ENCODE measurements at places on chromosomes 12 and 14.
A peak's percentile ranks its signal among the peaks of the same experiment; 100 is the strongest.

DNA sequence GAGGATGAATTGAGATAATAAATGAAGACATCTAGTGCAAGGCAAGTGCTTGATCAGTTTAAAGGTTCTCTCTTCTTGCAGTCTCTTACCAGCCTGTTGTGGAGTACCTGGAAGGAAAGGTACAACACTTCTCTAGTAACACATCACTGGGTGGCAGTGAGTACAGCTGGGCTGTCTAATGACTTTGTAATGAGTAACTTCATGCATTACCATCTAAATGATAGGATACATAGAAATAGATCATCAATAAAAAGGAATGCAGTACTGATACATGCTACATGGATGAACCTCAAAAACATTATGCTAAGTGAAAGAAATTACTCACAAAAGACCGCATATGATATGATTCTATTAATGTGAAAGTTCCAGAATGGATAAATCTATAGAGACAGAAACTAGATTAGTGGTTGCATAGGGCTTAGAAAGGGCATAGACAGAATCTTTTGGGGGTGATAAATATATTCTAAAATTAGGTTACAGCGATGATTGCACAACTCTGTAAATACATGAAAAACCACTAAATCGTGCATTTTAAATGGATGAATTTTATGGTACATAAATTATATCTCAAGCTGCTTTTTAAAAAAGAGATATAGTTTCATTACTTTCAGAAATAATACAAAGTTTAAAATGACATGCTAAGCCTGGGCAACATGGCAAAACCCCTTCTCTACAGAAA, 224.4 kb downstream of the CHST11 start:
- no peak for DNase-seq

DNA sequence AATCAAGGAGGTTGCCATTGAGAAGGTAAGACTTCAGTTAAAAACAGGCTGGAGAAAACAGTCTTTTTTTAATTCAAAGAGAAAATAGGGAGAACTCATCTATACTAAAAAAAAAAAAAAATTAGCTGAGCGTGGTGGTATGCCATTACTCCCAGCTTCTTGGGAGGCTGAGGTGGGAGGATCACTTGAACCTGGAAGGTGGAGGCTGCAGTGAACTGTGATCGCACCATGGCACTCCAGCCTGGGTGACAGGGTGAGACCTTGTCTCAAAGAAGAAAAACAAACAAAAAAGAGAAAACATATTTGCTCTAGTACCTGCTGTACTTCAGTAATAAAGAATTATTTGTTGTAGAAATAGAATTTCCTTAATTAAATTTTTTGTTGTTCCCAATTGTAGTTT, 68.6 kb downstream of the DNAH10 start:
- DNase-seq, result no peak

DNA sequence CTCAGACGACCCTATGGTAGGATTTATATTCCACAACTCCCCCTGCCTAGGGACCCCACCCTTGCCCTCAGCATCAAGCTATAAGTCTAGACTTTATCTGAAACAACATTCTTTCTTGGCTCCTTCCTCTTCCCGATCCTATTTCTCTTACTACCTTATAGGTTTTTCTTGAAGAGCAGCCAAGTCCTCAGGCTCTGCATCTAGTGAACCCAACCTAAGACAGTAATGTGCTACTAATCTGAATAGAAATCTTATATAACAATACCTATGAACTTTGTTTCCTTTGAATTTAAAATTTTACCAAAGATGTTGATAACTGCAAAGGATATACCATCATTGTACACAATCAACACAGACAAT, 96.7 kb upstream of the BMP4 start:
- DNase-seq, result no peak

DNA sequence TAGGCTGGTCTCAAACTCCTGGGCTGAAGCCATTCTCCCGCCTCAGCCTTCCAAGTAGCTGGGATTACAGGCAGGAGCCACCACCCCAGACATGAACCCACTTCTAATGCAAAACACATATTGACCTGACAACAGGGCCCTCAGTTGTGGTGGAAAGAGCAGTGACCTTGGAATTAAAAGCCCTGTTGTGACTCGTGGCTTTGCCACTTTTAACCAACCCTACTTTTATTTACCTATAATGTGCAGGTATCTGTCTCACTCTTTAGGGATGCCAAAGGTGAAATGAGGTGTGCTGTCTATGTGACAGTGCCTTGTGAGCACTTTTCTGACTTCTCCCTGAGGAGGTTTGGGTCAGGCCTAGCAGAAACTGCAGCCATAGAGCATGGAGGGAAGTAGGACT, 132.8 kb upstream of the DNM1L start:
- no peak for DNase-seq

GRCh38 chr12:130179621-130180020, 17.4 kb downstream of the FZD10 start:
- no peak for DNase-seq

DNA sequence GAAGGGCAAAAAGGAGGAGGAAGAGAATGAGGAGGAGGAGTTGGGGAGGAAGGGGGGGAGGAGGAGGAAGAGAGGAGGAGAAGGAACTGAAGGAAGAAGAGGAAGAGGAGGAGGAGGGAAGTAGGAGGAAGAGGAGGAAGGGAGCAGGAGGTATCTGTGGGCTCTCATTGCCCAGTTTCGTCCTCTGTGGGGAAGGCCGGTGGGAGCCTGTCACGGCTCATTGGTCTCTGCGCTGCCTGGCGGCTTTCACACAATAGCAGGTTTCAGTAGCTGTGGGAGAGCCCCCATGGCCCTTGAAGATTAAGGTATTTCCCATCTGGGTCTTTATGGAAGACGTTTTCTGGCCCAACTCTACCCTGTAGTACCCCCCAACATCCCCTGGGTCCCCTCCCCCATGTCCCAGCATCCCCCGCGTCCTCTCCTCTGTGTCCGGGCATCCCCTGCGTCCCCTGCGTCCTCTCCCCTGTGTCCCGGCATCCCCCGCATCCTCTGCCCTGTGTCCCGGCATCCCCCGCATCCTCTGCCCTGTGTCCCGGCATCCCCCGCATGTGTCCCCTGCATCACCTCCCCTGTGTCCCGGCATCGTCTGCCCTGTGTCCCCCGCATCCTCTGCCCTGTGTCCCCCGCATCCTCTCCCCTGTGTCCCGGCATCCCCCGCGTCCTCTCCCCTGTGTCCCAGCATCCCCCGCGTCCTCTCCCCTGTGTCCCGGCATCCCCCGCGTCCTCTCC, 278.2 kb upstream of the SFSWAP start:
- DNase-seq, result peak; percentile 19

GRCh38 chr12:52204931-52205505, 13.2 kb upstream of the KRT80 start:
- no peak for DNase-seq

DNA sequence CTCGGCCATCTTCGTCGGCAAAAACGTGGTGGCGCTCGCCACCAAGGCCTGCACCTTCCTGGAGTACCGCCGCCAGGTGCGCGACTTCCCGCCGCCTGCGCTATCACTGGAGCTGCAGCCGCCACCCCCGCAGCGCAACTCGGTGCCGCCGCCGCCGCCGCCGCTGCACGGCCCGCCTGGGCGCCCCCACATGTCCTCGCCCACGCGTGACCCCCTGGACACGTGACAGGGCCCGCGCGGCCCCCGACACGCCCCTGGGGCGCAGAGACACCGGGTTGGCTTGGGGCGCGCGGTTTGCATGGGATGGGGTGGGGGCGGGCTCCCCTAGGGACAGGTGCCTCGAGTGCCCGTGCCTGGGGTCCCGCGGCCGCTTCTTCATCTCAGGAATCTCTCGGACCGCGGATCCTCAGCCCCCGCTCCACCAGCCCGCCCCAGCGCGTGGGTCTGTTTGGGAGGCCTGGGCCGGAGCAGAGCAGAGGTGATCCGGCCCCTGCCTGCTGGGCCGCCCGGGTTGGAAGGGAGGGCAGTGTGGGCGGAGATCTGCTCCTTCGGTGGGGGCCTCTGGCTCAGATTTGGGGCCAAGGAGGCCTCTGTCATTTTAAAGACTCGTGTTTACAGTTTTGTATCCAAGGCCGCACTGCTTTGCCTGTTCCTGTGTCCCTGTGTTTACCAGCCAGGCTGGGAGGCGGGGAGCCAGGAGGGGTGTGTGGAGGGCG, 3.3 kb downstream of the TMEM121 start:
- peak; percentile 45 for DNase-seq

GRCh38 chr14:103858063-103858781, 10.8 kb upstream of the PPP1R13B start:
- DNase-seq, result no peak

DNA sequence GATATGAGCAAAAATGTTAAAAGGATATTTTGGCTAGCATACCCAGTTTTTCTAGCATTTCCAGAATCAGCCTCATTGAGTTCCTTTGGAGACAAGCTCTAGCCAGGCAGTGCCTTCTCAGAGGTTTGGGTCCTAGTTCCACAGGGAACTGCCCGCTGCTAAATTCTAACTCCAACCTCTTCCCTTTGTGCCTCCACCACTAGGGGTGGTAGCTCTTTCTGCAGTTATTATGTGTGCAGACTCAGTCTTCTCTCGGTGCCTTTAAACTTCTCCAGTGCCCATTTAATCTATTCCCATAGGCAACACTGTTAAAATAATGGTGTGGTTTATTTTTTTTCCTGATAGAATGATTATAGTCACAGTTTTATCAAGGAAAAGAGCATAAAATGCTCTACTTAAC, 21.5 kb upstream of the SLC25A3 start:
- DNase-seq, result no peak

GRCh38 chr12:3342051-3342450, 149.0 kb upstream of the PRMT8 start:
- no peak for DNase-seq

- no peak for DNase-seq
Measured at GRCh38 chr12:48854488-48854887, 2.5 kb upstream of the DDX23 start.

DNA sequence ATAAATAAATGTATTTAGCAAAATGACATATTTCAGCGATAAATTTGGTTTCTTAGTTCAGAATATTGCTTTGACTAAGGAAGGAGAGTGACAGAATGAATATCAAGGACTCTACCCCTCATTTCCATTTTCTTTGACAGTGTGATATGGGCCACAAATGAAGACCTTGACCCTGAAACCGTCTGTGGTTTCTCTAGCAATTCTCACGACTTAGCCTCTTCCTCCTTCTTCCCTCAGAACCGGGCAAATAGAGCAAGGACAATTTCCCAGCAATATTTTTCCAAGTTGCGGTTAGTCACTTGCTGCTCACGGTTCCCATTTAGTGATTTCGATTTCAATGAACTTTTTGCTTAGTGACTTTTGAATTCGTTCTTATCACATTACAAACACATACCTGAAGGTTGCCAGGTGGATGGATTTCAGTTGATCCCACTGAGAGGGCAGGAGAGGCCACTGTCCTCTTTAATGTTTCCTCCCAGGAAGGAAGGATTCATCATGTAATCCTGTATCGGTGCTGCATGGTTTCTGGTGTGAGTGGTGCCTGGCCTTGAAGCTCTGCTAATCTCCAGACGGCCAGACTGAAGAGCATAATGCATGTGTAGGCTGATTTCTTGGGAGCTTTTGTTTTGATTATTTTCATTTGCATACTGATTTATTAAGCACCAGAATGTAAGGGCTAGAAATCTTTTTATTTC, 77.6 kb downstream of the CHST11 start:
- DNase-seq, result no peak

DNA sequence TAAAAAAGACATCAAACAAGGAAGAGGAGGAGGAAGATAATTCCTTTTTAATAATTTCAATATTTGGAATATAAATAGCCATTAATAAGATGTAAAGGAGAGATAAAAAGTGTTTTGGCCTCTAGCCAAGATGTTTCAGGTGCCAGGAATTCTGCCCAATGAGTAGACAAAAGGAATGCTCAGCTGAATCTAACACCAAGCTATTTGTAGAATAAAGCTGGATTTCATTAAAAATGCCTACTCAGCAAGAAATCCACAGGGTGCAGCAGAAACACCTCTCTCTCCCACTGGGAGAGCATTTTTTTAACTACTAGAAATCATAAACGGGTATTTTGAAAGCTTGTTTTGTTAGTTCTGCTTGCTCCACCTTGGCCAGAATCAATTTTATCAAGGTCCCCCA, 4.1 kb upstream of the STAB2 start:
- DNase-seq, result no peak

DNA sequence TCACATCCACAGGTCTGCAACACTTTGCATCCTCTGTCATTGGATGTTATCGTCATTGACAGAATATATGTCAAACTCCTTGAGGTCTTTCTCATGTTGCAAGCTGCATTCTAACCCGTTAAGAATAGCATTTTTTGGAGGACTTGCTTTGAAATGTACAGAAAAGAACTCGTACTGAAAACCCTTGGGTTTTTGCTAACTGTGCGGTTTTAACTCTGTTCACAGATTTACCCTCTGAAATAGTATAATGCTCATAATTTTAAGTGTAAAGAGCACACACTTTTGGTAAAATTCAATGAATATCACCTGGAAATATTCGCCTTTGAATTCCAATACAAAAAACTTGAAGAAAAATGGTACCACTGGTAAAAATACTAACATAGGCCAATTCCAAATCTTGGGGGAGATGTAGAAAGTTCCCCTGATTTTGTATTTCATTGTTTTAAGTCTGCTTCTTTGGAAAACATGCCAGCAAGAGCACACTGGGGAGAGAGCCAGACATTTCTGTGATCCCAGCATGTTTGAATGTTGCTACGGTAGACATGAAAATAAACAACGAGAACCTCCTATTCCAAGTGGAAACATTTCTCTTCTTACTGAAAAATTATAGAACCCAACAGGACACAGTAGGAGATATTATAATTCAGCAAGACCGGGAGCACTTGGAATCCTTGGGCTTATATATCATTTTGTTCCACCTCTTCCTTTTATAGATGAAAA, 446.0 kb downstream of the AEBP2 start:
- DNase-seq, result no peak

- DNase-seq, result no peak
Measured at GRCh38 chr14:93230539-93230938, 23.5 kb downstream of the UBR7 start.

- no peak for DNase-seq
Measured at GRCh38 chr12:54374562-54375258, 9.8 kb downstream of the ZNF385A start.

GRCh38 chr14:95698287-95698686, 12.1 kb downstream of the TCL1B start:
- no peak for DNase-seq

GRCh38 chr14:93395231-93395630, 35.5 kb upstream of the UNC79 start:
- no peak for DNase-seq

GRCh38 chr14:89794096-89794495, 160.4 kb downstream of the EFCAB11 start:
- no peak for DNase-seq

DNA sequence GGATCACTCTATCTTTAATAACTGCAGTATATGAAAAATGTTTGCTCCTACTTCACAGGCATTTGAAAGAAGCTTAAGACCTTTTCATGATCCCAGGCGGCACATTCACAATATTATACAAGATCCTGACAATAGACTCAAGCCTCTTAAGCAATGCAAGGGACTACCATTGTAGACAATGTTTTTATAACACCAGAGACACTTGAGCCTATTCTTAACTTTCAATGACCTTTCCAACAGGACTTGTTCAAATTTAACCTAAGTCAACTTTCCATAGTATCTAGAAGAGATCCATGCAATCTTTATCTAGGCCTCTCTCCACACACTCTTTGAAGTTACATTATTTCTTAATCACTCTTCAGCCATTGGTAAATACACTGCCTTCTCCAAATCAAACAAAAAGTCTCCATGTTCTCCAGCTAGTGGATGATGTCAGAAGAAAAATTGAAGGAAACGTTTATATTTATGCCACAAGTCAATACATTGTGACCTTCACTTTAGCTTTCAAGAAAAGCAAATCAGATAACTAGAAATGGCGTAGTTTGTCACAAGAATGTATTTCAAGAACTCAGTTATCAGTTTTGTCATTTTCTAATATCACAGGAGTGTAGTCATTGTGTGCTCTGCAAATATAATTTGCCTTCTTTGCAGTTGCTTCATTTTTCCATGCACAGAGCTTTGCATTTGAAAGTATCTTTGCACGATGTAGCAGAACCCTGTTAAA, 41.2 kb downstream of the PHLDA1 start:
- DNase-seq, result no peak

Data from left lobe of liver (tissue), 2 donors.